Uterus (tissue), 4 donors: ENCODE measurements at places on chromosomes 2 and 18.
A peak's percentile ranks its signal among the peaks of the same experiment; 100 is the strongest.

DNA sequence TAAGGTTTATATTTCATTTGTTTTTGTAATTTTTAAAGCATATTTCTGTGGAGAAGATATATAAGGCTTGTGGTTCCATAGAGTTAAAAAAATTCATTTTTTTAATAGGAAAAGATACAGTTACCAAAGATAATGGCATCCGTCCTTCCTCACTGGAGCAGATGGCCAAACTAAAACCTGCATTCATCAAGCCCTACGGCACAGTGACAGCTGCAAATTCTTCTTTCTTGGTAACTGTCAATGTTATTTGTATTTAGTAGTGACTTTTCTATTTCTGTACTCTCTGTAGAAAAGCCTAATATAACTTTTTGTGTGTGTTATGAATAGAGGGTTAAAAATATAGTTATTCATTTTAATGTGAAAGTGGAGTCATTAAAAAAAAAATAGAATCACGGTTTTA, 35.1 kb downstream of the HADHB start:
- DNase-seq: no peak

DNA sequence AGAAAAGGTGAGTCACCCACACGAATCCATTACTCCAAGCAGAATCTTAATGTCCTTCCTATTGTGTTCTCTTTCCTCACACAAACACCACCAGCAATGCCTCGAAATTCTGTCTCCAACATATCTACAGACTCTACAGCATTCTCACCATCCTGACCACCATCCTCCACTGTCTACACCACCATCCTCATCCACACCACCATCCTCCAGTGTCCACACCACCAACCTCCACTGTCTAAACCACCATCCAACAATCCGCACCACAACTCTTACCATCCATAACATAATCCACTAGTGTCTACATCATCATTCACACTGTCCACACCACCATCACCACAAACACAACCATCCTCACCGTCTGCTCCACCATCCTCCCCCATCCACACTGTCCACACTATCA, 121.6 kb upstream of the ALKAL2 start:
- no peak for DNase-seq

GRCh38 chr2:47234456-47234855, 79.3 kb upstream of the STPG4 start:
- no peak for DNase-seq

DNA sequence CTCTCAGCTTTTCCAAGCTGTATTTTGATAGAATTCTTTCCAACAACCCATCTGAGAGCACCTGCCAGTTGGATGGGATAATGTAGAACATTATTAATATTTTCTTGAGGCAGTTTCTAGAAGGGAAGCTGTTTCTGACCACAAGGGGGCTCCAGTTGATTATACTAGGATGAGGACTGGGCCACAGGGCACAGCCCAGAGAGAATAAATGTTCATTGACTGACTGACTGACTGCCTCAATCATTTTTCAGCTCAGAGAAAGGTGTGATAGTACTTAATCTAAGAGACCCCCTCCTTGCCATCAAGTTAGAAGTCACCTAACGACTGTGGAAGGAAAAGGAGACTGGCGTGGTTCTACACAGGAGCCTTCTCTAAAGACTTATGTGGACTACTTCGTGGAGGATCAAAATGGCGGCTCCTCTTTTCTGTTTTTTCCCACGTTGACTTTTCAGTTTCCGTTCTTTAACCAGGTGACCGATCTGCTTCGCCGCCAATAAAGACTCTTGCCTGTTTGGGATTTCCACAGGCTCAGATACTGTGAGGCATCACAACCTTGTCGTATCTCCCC, 31.9 kb upstream of the CREG2 start:
- DNase-seq: peak; percentile 64

GRCh38 chr2:72993147-72993932, 76.0 kb downstream of the EMX1 start:
- peak; percentile 18 for DNase-seq
